ENCODE measurements at places on chromosomes 5 and 9. TPM values are rescaled to one million over a fixed set of nuclear protein-coding genes. Genes with fewer than 3 reads are reported as not detected.

STX17 gene
- total RNA-seq: 25.7 TPM

MSX2 gene
- not detected for total RNA-seq

IL3 gene
- not detected for total RNA-seq

HOMER1 gene
- 24.8 TPM for total RNA-seq

MOB3B gene
- 0.03 TPM for total RNA-seq

DNA sequence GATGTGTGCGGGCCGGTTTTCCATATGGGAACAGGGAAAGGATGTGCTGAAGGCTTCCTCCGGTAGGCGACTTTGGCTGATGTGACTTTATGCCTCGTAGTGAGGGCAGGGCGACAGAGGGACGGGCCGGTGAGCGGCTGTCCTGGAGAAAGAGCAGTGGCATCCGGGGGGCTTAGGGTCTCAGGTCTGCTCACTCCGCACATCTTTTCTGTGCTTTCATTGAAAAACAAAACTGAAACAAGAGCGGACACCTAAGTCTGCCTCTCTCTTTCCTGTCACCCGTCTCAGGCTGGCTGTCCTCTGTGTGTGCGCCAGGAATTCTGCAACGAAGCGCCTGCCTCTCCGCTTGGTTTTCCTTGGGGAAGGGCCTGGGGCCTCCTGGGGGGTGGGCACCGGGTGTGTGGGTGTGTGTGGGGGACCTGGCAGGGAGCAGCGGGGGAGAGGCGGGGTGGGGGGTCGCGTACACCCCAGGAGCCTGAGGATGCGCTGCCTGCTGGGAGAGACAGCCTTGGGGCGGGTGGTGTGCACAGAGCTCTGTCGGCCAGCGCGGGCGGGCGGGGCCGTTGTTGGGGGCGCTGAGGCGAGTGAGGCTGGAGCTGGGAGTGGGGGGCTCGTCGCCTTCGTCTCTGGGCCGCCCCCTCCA is 580 bp upstream of the PRRX2 start:
- H3K27me3 ChIP-seq: peaks cover 16% of the 10 kb centered on the region
- H3K4me1 ChIP-seq: no peaks in the 10 kb centered on the region
- H3K4me3 ChIP-seq: no peak overlapping the region

GRCh38 chr9:114560956-114561355 is 26.6 kb upstream of the ATP6V1G1 start:
- no peaks in the 10 kb centered on the region for H3K36me3 ChIP-seq
- peaks cover 28% of the 10 kb centered on the region for H3K4me1 ChIP-seq
- no peak overlapping the region for H3K4me3 ChIP-seq
- no peak for DNase-seq
- H3K27me3 ChIP-seq: no peaks in the 10 kb centered on the region

DNA sequence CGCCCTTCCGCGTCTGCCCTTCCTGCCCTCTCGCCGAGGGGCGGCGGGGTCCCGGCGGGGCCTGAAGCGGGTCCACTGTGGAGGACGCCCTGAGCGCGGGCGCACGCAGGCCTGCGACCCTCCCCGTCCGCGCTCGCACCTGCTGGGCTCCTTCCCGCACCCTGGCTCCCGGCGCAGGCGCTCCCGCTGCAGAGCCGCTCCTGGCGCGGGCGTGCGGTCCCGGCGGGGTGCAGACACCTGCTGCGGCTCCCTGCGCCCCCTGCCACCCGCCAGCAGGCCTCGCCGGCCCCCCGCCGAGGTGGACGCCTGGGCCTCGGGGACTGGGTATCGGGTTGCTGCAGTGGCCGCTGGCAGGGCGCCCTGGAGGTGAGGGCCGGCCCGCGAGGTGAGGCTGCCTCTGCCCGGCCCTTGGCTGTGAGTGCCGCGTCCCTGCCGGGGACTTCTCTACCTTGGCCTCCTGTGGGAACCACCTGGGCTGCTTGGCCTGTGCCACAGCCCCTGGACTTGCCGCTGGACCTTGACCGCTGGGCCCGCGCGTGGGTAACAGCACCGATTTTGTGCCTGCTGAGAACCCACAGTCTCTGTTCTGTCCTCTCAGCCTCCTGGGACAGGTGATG is 627 bp downstream of the ARRDC1 start:
- no peaks in the 10 kb centered on the region for H3K36me3 ChIP-seq
- H3K4me1 ChIP-seq: peaks cover 58% of the 10 kb centered on the region
- H3K27me3 ChIP-seq: peaks cover 10% of the 10 kb centered on the region
- peak overlapping the region; percentile 79 for H3K27ac ChIP-seq
- peak overlapping the region; percentile 77 for H3K4me3 ChIP-seq

GRCh38 chr9:13267743-13268142 is 11.7 kb downstream of the MPDZ start:
- no peaks in the 10 kb centered on the region for H3K27me3 ChIP-seq
- no peak overlapping the region for H3K4me3 ChIP-seq
- no peak overlapping the region for H3K27ac ChIP-seq
- no peaks in the 10 kb centered on the region for H3K4me1 ChIP-seq
- DNase-seq: no peak

GRCh38 chr5:138981131-138981530 is 106.0 kb upstream of the LRRTM2 start:
- H3K36me3 ChIP-seq: no peaks in the 10 kb centered on the region
- H3K4me3 ChIP-seq: no peak overlapping the region
- H3K4me1 ChIP-seq: peaks cover 17% of the 10 kb centered on the region
- no peak overlapping the region for H3K27ac ChIP-seq

GRCh38 chr9:93111371-93112115 is 15.5 kb downstream of the CARD19 start:
- H3K4me1 ChIP-seq: peaks cover 70% of the 10 kb centered on the region
- no peak overlapping the region for H3K4me3 ChIP-seq
- DNase-seq: peak; percentile 39

GRCh38 chr9:19185191-19185590 is 45.3 kb upstream of the DENND4C start:
- H3K4me1 ChIP-seq: peaks cover 30% of the 10 kb centered on the region
- no peak overlapping the region for H3K4me3 ChIP-seq
- no peak for DNase-seq
- H3K36me3 ChIP-seq: no peaks in the 10 kb centered on the region
- H3K27me3 ChIP-seq: no peaks in the 10 kb centered on the region

DNA sequence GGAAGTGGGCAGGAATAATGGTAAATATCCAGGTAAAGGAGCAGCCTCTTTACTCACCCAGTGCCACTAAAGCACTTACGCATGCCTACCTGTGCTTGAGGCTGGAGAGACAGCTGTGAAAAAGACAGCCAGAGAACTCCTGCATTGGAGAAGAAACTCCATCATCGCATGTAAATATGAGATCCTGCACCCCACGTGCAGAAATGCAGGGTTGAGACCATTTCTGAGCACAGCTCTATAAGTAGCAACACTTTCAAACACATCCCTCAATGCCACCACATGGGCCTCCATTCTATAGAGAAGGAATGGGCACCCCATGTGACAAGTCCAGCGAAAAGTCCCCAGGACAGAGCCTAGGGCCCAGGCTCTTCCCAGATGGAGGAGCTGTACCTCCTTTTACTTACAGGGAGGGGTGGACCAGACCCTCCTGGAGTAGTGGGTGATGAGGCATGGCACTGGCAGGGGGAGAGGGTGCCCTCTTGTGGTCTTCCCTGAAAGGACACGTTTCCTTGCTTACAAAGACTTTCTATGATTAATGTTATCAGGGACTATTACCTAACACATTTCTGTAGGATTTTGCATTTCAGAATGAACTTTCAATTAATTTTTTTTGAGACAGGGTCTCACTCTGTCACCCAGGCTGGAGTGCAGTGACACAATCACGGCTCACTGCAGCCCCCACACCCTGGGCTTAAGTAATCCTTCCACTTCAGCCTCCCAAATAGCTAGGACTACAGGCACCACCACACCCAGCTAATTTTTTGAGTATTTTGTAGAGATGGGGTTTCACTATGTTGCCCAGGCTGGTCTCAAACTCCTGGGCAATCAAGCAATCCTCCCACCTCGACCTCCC is 55.3 kb upstream of the IL17B start:
- no peak overlapping the region for H3K4me3 ChIP-seq
- no peak overlapping the region for H3K27ac ChIP-seq
- no peaks in the 10 kb centered on the region for H3K36me3 ChIP-seq
- DNase-seq: no peak
- peaks cover 4% of the 10 kb centered on the region for H3K27me3 ChIP-seq
- H3K4me1 ChIP-seq: peaks cover 77% of the 10 kb centered on the region

- no peak for DNase-seq
- no peaks in the 10 kb centered on the region for H3K27me3 ChIP-seq
- no peak overlapping the region for H3K4me3 ChIP-seq
- no peak overlapping the region for H3K27ac ChIP-seq
- H3K36me3 ChIP-seq: no peaks in the 10 kb centered on the region
These were observed 116.0 kb downstream of the TENT4A start for GRCh38 chr5:6829150-6829784.

- H3K4me3 ChIP-seq: no peak overlapping the region
- H3K27ac ChIP-seq: no peak overlapping the region
- no peaks in the 10 kb centered on the region for H3K4me1 ChIP-seq
These were observed 257.5 kb downstream of the AGTPBP1 start for GRCh38 chr9:85484235-85484634.

- no peaks in the 10 kb centered on the region for H3K4me1 ChIP-seq
- DNase-seq: no peak
- H3K27me3 ChIP-seq: no peaks in the 10 kb centered on the region
- no peak overlapping the region for H3K4me3 ChIP-seq
- no peak overlapping the region for H3K27ac ChIP-seq
These were observed 46.9 kb downstream of the NDST1 start for GRCh38 chr5:150554857-150555256.
